ENCODE measurements at places on chromosomes 6 and 20. TPM values are rescaled to one million over a fixed set of nuclear protein-coding genes. Genes with fewer than 3 reads are reported as not detected.

Gene BPIFB2
- not detected for total RNA-seq

Gene LPA
- total RNA-seq, result not detected

Gene FAM184A
- 3.0 TPM for total RNA-seq

Gene C6orf52
- not detected for total RNA-seq

Gene VSTM2L
- total RNA-seq, result 0.60 TPM

Gene BTBD3
- total RNA-seq, result 16.1 TPM

Gene MYMX
- 2.4 TPM for total RNA-seq

Gene DNMT3B
- 0.37 TPM for total RNA-seq

Gene HLA-G
- not detected for total RNA-seq

Gene SPATS1
- total RNA-seq, result not detected

Gene TRAPPC3L
- total RNA-seq, result not detected

Gene MUC21
- not detected for total RNA-seq

Measured in omental fat pad (tissue), 4 donors.